ENCODE measurements at places on chromosomes 6 and 20.

DNA sequence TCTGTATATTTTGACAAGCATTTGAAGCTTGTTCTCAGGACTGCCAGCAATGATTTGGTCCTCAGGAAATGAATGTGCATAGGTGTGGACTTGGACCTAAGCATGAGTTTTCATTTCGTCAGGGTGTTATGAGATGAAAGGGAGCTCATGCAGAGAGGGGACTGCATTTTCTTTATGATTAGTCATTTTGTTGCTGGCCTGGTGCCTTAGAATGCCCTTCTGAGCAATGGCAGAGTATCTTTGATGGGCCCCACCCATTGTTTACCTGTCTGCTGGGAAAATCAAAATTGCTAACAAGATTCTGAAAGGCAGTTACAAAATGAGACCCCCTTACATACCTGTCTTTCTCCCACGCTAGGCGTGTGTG is 51.5 kb upstream of the MTHFD1L start:
- no peak for DNase-seq

- no peak for DNase-seq
Measured at GRCh38 chr6:152220786-152221185, 413.3 kb downstream of the ESR1 start.

DNA sequence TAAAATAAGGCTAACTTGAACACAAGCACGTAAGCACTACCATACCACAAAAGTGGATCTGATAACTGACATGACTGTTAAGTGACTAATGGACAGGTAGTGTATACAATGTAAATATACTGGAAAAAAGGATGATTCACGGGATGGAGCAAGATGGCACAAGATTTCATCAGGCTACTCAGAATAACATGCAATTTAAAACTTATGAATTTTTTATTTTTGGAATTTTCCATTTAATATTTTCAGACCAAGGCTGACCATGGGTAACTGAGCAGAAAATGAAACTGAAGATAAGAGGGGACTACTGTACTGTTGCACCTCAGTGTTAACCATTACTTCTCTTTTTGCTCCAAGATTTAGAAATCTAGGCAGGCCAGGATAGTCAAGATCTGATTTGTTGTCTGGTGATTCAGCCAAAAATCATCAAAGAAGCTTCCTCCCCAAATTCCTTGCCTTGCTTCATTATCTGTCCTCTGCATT is 45.4 kb downstream of the TPBG start:
- no peak for DNase-seq

GRCh38 chr6:100266494-100267401 is 198.0 kb downstream of the SIM1 start:
- no peak for DNase-seq

DNA sequence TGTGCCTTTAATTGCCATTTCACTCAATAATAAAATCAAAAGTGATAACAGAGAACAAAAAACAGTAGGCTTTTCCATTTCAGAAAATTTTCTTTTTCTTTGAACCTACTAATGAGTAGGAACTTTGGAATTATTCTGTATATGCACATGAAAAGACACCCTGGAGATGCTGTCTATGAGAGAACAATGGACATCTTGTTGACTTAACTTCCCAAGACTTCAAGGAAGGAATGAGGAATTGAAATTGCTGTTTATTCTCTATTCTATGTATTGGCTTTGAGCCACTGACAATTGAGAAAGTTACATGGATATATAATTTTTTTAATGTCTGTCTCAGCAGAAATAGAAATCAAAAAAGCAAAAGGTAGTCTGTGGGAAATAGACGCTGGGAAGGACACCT is 98.6 kb upstream of the PCSK2 start:
- DNase-seq = peak; percentile 24

DNA sequence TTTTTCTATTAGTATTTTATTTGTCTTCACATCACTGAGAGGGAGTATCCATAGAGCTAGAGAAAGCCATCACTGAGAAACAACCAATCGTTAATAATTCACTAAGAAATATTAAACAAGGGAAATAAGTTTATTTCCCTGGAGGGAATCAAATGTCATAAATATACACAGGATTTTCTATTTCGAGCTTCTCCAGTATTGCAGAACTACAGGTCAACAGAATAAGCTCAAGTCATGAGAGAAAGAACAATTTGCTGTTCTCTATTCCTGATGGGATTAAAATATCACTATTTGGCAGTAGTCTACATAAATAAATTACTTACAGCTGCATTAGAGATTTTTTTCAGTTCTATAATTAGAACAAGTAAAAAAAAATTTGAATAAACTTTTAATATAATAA is 2.2 kb upstream of the FAM162B start:
- no peak for DNase-seq

DNA sequence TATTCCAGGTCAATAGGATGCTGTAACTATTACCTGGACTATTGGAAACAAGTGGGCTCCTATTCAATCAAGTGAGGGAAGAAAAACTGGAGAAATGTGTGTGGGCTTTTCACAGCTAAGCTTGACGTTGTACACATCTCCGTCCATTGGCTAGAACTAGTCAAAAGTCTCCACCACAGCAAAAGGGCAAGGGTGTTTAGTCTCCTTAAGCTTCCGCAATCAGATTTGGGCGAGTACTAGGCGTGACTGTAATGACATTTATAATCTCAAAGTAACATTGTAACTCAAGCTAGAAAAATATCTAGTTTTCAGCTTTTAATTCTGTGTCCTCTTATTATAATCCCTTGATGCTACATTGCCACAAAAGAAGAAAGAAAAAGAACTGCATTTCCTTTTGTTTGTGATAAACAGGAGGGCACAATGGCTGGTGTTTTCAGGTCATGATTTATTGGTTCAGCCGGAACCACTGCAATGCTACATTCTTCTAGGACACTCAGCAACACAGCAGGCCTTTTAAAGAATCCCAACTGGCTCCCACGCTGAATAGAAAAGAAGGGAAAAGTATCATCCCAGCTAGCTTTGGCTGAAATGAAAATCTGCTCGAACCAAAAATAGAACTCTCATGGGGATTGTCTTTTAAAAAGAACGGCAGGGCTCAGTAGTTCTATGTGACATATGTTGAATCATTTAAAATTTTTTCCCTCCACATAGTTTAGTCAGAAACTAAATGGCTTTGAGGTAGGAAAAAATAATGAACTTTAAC is 387.7 kb downstream of the BTBD3 start:
- no peak for DNase-seq

GRCh38 chr20:38892091-38892981 is 33.9 kb upstream of the FAM83D start:
- DNase-seq = no peak

GRCh38 chr6:33072508-33073100 is 845 bp downstream of the HLA-DPA1 start:
- no peak for DNase-seq

DNA sequence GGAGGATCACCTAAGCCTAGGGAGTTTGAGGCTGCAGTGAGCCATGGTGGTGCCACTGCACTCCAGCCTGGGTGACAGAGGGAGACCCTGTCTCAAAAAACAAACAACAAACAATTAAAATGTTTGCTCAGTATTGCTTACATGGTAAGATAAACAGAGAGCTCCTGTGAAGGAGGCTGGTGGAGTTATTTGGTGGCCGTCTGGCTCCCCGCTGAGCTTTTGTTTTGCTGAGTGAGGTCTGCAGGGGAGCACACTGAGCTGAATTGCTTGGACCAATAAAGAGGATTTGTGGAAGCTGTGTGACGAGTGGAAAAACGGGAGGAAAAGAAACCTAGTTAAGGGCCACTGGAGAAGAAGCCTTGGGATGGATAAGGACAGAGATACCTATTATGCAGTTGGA is 41.1 kb upstream of the BMP6 start:
- DNase-seq = peak; percentile 80

- DNase-seq = no peak
Measured at GRCh38 chr20:33065785-33066184, 12.1 kb downstream of the BPIFB3 start.
